ENCODE measurements at places on chromosomes 13 and 19.

GRCh38 chr19:56995303-56995702, 124.5 kb upstream of the USP29 start:
- DNase-seq = no peak

DNA sequence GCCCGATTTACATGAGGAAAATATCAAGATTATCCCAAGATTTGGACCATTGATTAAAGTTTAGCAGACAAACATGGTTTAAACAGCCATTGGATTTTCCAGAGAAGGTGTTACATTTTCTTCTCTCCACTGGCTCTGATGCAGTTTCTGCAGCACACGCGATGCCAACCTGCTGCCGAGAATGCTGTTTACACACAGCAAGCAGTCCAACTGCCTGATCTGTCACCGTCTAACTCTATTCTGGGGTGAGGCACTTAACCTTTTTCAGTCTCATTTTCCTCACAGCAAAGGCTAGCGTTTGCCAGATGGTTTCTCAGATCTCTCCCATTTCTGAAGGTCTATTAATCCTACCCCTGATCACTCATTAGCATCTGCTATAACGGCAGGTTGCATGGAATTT, 763.5 kb upstream of the GPC6 start:
- DNase-seq = no peak

DNA sequence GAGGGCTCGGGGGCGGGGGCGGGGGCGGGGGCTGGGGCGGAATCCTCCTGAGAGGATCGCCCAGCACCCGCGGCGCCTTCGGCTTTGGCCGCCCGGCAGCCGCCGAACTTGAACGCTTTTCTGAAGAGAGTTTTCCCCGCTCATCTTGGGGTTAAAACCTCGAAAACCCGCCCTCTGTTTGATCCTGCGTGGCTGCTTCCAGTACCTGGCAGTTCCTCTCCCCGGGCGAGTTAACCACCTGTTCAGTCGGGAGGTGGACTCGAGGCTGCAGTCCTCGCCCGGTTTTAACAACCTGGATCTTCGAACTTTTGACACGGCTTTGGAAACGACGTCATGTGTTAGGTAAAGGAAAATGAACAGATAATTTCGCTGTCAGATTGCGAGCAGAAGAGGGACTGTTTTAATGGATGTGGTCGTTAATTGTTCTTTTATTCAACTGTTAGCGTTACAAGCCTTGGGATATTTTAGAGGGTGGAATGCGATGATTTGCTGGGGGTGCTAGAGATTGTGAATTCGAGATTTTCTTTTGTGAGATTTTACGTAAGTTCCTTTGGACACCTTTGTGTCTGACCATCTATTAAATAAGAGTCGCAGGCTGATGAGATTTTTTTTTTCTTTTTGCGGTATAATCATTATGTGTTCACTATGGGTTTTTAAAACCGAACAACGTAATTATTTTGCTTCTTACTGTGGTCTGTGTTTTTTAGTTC, 1.0 kb downstream of the FNDC3A start:
- DNase-seq = no peak

GRCh38 chr19:13920940-13921747, 15.1 kb downstream of the CC2D1A start:
- no peak for DNase-seq

DNA sequence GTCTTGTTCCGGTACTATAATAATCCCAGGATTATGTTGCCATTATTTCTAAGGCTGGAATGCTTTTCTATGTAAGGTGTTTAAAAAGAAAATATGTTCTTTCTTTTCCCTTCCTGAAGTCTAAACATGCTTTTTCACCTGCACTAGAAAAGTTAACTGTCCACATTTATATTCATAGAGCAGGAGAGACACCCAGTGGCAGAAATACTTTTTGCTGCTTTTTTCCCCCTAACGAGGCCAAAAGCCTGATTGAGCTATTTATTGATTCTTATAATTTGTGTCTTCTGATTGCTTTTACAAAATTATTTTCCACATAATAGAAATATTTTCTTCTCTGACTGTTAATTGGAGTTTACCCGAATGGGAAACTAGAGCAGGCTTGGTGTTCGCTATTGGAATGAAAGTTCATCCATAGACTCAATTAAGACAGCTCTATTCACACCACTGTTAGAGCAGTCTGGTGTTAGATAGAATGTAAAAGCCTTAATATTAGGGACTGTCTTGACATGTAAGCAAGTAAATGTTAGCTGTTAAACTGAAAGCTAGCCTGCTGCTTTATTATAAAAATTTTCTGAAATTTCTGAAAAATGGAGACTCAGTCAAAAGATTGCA, 15.8 kb downstream of the GPR180 start:
- no peak for DNase-seq

DNA sequence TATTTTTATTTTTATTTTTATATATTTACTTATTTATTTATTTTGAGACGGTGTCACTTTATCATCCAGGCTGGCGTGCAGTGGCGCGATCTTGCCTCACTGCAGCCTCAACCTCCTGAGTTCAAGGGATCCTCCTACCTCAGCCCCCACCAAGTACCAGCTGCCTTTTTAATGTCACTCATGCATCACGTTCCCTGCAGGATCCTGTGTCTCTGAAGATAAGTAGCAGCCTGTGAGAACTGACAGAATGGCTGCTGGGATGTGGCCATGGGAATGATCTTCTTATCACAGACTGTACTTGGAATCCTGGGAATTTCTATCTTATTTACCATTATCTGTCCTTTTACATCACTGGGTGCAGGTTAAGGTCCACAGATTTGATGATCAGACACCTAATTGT, 9.2 kb upstream of the ZNF761 start:
- DNase-seq = no peak

DNA sequence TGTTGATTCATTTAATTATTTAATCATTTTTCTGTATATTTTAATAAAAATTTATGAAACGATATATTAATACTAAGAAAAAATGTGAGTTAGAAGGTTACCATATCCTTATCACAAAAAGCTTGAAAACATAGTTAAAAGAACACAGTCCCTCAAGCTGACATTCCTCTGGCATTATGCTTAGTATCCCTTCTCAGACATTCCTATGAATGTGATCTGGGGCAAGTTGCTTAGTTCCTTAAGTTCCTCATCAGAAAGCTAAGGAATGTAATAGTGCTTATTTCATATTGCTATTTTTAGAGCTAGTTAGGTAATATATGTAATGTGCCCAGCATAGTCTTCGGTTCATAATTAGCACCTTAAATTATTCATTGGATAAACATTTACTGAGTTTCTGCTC, 122.8 kb downstream of the MTUS2 start:
- no peak for DNase-seq

- no peak for DNase-seq
Observed at GRCh38 chr13:64928696-64929499, 2301.2 kb downstream of the PCDH9 start.

GRCh38 chr19:15290166-15290565, 42.2 kb downstream of the BRD4 start:
- DNase-seq = no peak

DNA sequence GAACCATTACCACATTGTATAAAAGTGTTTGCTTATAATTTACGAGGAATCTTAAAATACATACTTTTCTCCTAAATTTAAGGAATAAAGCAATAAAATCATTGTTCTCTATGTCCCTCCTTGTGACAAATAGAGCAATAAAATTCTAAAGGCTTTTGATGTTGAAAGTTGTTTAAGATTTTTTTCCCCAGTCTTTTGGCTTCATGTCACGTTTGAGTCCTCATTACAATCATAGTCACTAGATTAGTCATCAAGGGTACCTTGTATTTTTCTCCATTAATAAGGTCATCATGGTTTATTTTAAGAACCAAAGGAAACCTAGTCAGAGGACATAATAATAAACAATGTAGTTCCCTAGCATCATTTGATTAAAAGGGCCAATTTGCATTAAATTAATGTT, 3.2 kb downstream of the WBP4 start:
- no peak for DNase-seq

GRCh38 chr13:58343076-58343475, 711.5 kb downstream of the PCDH17 start:
- DNase-seq = no peak

DNA sequence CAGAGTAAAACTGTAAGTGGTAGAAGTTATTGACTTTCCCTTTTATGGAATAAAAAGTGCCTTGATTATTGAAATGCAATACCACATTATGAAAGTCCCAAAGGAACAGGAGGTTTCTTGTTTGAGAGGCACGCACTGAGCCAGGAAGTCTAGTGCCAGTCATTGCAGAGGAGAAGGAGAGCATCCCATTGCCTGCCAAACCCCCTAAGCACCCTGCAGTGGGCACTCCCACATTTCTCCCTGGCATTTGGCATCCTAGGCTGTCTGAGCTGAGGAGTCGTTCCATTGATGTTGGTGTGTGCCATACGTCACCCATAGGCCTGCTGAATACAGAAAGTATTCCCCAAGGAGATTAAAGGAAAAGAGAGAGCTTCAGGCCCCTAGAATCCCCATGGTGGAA, 85.7 kb upstream of the MBNL2 start:
- DNase-seq = no peak

- DNase-seq = no peak
Observed at GRCh38 chr19:41927497-41928192, 604 bp downstream of the ERFL start.

- no peak for DNase-seq
Observed at GRCh38 chr19:17074634-17075034, 618 bp downstream of the HAUS8 start.

DNA sequence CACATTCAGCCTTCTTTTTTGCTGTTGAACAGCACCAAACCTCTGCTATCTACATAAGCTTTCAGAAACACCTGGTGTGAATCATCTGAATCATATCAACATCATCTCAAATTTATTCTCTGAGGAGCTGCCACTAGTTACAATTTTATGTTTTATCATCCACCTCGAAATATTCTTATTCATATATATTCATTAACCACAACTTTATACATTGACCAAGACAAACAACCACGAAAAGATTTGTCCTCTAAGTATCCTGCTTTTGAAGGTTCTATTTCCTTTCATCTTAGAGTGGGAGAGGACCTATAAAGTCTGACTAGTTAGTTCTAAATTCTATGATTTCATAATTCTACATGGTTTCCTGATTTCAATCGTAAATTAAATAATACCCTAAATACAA, 18.9 kb downstream of the ESD start:
- no peak for DNase-seq

- DNase-seq = no peak
Observed at GRCh38 chr19:53596056-53596455, 35.7 kb upstream of the DPRX start.

- no peak for DNase-seq
Observed at GRCh38 chr13:20968745-20969144, 66.2 kb upstream of the XPO4 start.

DNA sequence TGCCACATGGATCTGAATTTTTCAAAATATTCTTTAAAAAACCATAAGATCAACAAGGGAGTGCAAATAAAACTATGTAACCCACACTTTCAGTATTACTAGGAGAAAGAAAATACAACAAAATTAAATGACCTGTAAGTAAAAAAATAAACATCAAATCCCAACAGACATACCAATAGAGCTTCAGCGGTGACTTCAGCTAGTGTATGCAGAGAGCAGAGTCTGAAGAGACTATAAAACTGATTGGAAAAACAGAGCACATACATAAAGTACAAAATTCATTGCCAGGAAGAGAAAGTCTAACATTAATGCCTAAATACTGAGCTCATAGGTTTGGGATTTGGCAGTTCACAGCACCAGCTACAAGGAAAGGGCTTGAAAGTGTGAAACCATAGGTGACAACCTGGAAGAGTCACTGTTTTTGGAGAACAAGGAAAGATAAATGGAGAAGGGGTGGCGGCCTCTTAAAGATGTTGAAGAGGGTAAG, 291.1 kb downstream of the LMO7 start:
- DNase-seq = no peak

DNA sequence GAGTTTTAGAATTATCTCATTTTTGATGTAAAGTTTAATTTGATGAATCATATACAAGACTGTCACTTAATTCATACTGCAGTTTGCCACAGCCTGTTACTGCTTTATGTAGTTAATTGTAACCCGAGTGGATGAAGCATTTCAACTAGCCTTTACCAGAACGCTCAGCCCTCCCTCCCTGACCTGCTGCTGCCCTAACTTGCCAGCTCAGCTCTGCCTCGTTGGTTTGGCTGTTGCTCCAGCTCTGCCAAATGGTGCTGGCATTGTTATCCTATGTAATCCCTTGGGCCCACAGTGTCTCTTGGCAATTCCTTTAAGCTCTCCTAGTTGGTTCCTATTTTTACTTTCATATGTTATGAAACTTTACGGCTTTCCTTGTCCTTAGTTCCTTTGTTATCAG, 113.3 kb downstream of the LMO7 start:
- DNase-seq = no peak

- no peak for DNase-seq
Observed at GRCh38 chr13:27917121-27917947, 2.5 kb upstream of the PDX1 start.

DNA sequence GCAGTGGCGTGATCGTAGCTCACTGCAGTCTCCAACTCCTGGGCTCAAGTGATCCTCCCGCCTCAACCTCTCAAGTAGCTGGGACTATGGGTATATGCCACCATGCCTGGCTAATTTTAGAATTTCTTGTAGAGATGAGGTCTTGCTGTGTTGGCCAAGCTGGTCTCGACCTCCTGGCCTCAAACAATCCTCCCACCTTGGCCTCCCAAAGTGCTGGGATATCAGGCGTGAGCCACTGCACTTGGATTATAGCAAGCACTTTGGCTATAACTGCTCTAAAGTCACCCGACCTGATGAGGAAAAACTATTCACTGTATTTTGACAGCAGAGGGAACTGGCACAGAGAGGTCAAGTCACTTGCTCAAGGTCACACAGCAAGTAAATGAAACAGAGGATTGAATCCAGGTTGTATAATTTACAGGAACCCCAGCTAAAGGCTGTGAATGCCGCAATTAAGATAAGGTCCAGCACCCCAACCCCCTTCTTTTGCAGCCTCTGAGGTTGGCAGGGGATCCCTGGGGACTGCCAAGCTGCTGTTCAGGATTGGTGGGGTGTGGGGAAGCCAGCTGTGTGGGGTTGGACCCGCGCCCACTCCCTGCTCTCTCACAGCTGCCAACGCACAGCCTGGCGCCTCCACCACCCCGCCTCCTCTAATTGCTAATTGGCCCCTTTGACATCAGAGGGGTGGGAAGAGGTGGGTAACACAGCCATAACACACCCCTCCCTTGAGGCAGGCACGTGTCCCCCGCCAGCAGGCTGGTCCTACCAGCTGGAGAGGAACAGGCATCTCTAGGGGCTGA, 6.0 kb downstream of the TMIGD2 start:
- DNase-seq = no peak

DNA sequence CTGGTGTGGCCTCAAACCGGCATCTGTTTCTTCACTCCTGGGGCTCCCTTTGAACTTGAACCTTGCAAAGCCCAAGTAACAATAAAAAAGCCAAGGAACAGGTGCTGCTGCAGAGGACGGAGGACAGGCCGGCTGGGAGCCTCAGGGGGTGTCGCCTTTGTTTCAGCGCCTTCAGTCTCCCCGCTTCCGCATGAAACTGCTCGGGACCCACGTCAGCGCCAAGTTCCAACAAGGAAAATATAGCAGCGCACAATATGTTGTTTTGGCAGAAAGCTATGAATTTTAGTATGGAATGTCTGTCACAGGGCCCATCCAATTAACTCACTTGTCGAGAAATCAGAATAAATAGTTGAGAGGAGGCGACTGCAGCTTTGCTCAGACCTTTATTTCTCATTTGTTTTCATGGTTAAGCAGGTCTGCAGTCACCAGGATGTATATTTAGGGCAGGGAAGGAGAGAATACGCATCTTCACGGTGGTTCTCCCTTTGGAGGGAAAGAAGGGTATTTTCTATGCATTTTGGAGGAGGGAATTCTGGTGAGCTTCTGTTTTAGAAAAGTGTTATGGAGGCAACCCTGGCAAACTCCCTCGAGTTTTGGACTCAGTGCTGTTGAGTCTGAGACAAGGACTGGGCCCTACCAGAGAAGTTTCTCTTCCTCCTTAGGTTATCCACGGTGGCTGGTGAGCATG, 34.3 kb upstream of the MEDAG start:
- no peak for DNase-seq

GRCh38 chr13:74784959-74785358, 650.8 kb upstream of the KLF12 start:
- DNase-seq = no peak

All from NK-92 treated with Interleukin-12 subunit alpha and Interleukin-12 subunit beta, amount 100 ng/mL, for 24 hours (cell line).